ENCODE measurements at places on chromosomes 3 and 15. TPM values are rescaled to one million over a fixed set of nuclear protein-coding genes. Genes with fewer than 3 reads are reported as not detected.

The SLC27A2 gene
- 54.7 TPM for total RNA-seq

The TEX9 gene
- total RNA-seq = 1.5 TPM

The PCSK6 gene
- 0.61 TPM for total RNA-seq

DNA sequence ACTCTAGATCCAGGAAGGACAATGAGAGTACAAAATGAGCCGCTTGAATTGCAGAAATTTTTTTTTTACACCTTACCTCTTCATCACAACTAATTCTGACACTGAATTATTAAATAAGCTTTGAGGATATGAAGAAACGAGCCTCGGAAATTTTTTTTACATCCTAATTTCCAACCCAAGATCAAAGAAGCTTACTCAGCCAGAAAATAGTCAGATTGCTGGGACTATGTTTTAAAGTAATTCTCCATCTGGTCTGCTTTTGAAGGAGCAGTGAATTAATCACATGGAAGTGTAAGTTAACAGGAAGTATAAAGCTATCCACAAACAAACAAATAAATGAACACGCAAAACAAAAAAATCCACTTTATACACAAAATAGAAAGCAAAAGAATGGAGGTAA, 437.0 kb upstream of the KCNMB2 start:
- DNase-seq = no peak

GRCh38 chr3:124781476-124782376, 51.5 kb downstream of the UMPS start:
- no peak for DNase-seq

DNA sequence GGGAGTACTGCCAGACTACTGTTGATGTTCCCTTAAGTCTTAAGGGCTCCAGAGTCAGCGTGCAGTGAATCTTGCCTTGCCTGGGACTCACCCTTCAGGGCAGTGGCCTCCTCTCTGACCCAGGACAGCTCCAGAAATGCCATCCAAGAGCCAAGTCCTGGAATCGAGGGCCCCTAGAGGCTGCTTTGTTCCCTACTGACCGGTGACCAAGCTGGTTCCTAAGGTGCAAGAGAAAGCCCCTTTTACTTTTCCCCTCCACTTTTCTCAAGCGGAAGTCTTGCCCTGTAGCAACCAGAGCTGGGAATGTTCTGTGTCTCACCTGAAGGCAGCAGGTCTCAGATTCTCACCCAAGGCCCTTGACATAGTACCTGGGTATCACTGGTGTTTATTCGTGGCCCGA, 238.0 kb downstream of the DOCK3 start:
- no peak for DNase-seq

DNA sequence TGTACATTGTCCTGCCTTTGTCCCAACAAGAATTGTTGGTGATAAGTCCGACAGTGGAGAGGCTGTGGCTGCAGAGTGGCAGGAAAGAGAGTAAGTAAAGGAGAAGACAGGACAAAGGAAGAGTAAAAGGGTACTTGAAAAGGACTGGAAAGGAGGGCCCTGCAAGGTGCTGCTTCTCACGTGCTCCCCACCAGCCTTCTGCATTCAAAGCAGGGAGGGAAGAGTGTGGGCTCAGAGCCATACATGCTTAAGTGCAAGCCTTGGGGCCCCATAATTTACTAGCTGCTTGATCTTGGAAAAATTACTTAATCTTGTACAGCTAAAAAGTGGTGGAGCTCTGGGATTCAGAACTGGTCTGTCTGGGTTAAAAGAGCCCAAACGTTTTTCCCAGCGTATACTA, 29.9 kb downstream of the MME start:
- DNase-seq = no peak

DNA sequence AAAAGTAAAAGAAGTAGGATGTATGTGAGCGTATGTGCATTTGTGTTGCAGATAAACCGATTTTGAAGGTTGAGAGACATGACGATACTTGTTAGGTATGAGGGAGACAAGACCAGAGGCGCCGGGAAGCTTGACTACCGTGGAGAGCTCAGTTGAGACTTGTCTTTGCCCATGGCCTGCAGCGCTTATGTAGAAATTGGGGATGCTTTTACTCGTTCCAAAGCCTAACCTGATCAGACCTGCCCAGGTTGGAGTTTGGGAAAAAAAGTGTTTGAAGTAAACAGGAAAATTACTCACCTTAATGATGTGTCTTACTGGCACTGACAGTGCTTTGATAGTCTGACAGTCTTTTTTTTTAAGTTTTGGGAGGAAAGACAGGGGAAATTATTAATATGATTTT, 202.8 kb downstream of the TP63 start:
- DNase-seq = no peak

DNA sequence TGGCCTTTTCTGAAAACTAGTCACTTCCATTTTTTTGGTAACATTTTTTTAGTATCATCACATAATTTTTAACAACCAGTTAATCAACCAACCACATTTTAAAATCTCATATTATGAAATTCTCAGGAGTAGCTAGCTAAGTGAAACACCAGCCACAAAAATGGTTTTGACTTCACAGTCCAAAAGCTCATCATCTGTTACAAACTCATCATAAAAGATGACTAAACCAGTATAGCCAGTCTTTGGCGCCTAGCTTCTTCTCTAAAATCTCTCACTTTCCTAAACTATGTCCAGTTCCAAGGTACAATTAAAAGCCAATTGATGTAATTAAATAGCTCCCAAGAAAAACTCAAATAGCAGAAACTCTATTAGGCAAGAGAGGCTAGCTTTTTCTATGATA, 88.2 kb upstream of the ZNF385D start:
- DNase-seq = no peak
